ENCODE measurements at places on chromosomes 11 and 22. TPM values are rescaled to one million over a fixed set of nuclear protein-coding genes. Genes with fewer than 3 reads are reported as not detected.

DNA sequence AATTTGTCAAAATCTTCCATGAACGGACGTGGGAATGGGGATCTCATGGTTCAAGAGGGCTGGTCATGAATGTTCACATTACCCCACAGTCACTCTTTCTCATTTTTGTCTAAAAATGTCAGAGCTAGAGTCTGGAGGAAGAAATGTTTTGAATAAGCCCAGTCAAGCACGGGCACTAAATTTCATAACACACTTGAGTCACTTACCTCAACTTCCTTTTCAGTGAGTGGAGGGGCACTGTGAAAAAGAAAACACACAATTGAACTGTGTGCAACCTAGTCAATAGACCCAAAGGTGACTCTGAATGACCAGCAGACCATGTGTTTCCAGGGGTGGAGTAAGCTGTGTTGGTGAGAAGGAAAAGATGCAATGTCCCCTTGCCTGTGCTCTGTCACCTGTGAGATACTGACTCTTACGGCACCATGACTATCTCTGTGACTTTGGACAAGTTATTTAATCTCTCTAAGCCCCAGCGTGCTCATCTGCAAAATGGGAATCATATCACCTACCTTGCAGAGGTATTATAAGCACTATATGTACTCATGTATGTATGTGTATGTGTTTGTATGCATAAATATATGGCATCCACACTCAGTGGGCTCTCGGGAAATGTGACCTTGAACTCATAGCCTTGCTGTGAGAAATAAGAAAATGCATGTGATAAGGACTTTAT lies 38.2 kb upstream of the LYVE1 start:
- no peak overlapping the region for H3K4me3 ChIP-seq
- peak overlapping the region; percentile 30 for H3K27ac ChIP-seq
- no peak for DNase-seq

GRCh38 chr11:79040348-79040747 lies 400.5 kb downstream of the TENM4 start:
- H3K4me1 ChIP-seq = no peaks in the 10 kb centered on the region
- DNase-seq = no peak
- no peaks in the 10 kb centered on the region for H3K27me3 ChIP-seq
- no peak overlapping the region for H3K27ac ChIP-seq
- no peak overlapping the region for H3K4me3 ChIP-seq
- no peaks in the 10 kb centered on the region for H3K36me3 ChIP-seq

DNA sequence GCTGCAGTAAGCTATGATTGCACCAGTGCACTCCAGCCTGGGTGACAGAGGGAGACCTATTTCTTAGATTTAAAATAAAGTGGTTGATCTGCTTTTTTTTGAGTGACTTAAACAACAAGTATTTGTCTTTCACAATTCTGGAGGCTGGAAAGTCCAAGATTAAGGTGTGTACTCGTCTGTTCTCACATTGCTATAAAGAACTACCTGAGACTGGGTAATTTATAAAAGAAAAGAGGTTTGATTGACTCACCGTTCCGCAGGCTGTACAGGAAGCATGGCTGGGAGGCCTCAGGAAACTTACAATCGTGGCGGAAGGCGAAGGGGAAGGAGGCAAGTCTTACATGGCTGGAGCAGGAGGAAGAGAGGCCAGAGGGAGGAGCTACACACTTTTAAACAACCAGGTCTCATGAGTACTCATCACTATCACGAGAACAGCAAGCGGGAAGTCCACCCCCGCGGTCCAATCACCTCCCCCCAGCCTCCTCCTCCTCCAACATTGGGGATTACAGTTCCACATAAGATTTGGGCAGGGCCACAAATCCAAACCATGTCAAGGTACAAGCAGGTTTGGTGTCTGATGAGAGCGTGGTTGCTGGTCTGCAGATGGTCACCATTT lies 19.7 kb upstream of the OSBPL5 start:
- no peak overlapping the region for H3K27ac ChIP-seq
- no peaks in the 10 kb centered on the region for H3K27me3 ChIP-seq
- DNase-seq = no peak

GRCh38 chr11:95243673-95244072 lies 12.7 kb upstream of the SESN3 start:
- no peak overlapping the region for H3K27ac ChIP-seq
- no peaks in the 10 kb centered on the region for H3K4me1 ChIP-seq
- no peaks in the 10 kb centered on the region for H3K36me3 ChIP-seq
- no peak for DNase-seq
- H3K4me3 ChIP-seq = no peak overlapping the region
- no peaks in the 10 kb centered on the region for H3K27me3 ChIP-seq

- DNase-seq = no peak
- no peaks in the 10 kb centered on the region for H3K27me3 ChIP-seq
- H3K36me3 ChIP-seq = no peaks in the 10 kb centered on the region
- H3K4me3 ChIP-seq = no peak overlapping the region
- H3K27ac ChIP-seq = peak overlapping the region; percentile 42
- H3K4me1 ChIP-seq = no peaks in the 10 kb centered on the region
Measured at GRCh38 chr11:12329797-12330196, 47.6 kb upstream of the PARVA start.

- H3K27me3 ChIP-seq = no peaks in the 10 kb centered on the region
- no peak for DNase-seq
- no peak overlapping the region for H3K27ac ChIP-seq
- H3K36me3 ChIP-seq = no peaks in the 10 kb centered on the region
- no peaks in the 10 kb centered on the region for H3K4me1 ChIP-seq
Measured at GRCh38 chr11:99671808-99672409, 651.2 kb downstream of the CNTN5 start.

DNA sequence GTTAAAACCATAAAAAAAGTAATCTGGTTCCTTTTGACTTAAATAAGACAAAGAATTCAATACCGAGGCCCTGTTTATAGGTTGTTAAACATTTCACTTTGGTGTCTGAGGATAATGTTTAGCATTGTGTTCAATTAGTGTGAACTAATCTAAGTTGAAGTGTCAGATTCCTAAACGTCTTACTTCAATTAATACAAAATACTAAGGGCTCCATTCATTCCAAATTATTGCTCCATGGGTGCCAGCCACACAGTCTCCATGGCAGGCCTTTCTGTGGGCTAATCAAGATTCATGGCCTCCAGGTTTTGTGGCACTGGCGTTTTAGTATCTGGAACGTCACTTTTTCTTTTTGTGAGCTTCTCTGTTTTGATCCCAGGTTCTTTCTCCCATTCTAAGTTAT lies 89.4 kb downstream of the TMEM135 start:
- no peaks in the 10 kb centered on the region for H3K36me3 ChIP-seq
- no peaks in the 10 kb centered on the region for H3K27me3 ChIP-seq
- DNase-seq = no peak
- no peak overlapping the region for H3K4me3 ChIP-seq
- H3K27ac ChIP-seq = no peak overlapping the region
- H3K4me1 ChIP-seq = no peaks in the 10 kb centered on the region

DNA sequence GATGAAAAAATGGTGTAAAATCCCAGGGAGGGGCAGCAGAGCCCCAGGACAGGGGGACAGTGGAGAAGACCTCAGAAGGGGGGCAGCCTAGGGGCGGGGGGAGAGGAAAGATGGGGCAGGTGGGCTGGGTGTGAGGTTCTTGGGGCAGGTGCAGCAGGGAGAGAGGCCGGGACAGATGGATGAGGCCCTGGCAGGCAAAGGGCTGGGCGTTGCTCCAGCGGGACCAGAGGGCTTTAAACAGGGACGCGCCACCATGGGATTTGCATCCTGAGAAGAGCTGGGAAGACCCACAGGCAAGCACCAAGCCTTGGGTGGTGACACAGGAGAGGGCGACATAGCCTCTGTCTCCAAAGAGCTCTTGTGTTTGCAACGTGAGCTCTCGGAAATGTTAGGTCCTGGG lies 1342.8 kb downstream of the TBC1D22A start:
- no peaks in the 10 kb centered on the region for H3K27me3 ChIP-seq
- H3K27ac ChIP-seq = no peak overlapping the region
- H3K4me3 ChIP-seq = no peak overlapping the region

GRCh38 chr11:19433791-19434190 lies 193.0 kb upstream of the E2F8 start:
- H3K27me3 ChIP-seq = peaks cover 3% of the 10 kb centered on the region
- H3K4me3 ChIP-seq = no peak overlapping the region

DNA sequence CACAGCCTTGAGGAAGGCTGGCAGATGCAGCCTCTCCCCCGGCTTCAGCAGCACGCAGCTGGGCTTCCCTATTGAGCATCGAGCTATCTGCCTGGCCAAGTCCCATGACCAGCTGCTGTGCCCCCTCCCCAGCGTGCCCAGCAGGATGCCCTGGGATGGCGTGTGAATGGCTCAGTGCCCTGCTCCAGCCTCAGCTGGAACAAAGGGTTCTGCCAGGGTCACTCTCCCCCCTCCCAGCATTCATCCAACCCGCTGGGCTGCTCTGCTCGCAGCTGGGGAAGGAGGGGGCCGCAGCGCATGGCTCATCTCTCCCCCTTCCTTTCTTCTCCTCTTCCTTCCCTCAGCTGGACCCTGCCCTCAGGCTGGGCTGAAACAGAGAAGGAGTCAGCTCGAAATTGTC lies 14.5 kb downstream of the LRP4 start:
- H3K36me3 ChIP-seq = no peaks in the 10 kb centered on the region
- DNase-seq = no peak
- no peak overlapping the region for H3K4me3 ChIP-seq
- no peaks in the 10 kb centered on the region for H3K27me3 ChIP-seq
- no peak overlapping the region for H3K27ac ChIP-seq

DNA sequence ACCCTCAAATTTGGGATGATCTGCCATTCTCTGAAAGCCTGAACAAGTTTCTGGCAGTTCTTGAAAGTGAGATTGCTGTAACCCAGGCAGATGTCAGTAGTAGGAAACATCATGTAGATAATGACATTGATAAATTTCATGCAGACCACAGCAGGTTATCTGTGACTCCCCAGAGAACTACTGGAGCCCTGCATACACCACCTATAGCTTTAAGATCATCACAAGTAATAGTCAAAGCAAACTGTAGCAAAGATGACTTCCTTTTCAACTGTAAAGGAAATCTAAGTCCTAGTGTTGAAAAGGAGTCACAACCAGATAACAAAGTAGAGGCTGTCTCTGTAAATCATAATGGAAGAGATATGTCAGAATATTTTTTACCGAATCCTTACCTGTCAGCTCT lies 31.0 kb downstream of the DDIAS start:
- H3K4me3 ChIP-seq = no peak overlapping the region
- no peaks in the 10 kb centered on the region for H3K36me3 ChIP-seq
- no peaks in the 10 kb centered on the region for H3K27me3 ChIP-seq
- no peak for DNase-seq
- H3K4me1 ChIP-seq = no peaks in the 10 kb centered on the region

DNA sequence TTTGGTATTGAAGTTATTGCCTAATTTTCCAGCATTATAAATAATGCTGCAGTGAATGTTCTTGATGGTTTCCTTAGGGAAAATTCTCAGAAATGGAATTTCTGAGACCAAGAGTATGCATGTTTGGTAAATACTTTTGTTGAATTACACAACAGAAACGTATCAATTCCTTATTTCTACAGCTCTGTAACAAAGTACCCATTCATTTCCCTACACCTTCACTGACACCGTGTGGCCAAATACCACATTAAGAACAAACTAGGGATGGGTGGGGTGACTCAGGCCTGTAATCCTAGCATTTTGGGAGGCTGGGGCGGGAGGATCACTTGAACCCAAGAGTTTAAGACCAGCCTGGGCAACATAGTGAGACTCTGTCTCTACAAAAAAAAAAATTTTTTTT lies 21.8 kb downstream of the MCAM start:
- no peak overlapping the region for H3K4me3 ChIP-seq
- H3K36me3 ChIP-seq = no peaks in the 10 kb centered on the region
- DNase-seq = no peak
- H3K27me3 ChIP-seq = no peaks in the 10 kb centered on the region

- no peaks in the 10 kb centered on the region for H3K36me3 ChIP-seq
- no peak overlapping the region for H3K27ac ChIP-seq
- no peaks in the 10 kb centered on the region for H3K27me3 ChIP-seq
Measured at GRCh38 chr11:35404388-35404775, 15.0 kb downstream of the SLC1A2 start.

- DNase-seq = no peak
- H3K27me3 ChIP-seq = no peaks in the 10 kb centered on the region
- no peaks in the 10 kb centered on the region for H3K36me3 ChIP-seq
- H3K4me1 ChIP-seq = no peaks in the 10 kb centered on the region
- H3K27ac ChIP-seq = no peak overlapping the region
- no peak overlapping the region for H3K4me3 ChIP-seq
Measured at GRCh38 chr11:10255388-10256125, 38.5 kb downstream of the SBF2 start.

The RAB39A gene
- 2.2 TPM for total RNA-seq

The CTSF gene
- total RNA-seq = 149 TPM

The TMEM191C gene
- total RNA-seq = 1.3 TPM

The KBTBD4 gene
- total RNA-seq = 26.6 TPM

The OR51I1 gene
- total RNA-seq = 0.44 TPM

The NOX4 gene
- total RNA-seq = 19.7 TPM

The B4GAT1 gene
- 35.4 TPM for total RNA-seq

The SLC17A6 gene
- total RNA-seq = not detected

The TP53AIP1 gene
- total RNA-seq = 0.59 TPM

Measured in breast epithelium (tissue), 4 donors.